ENCODE measurements at places on chromosomes 3 and 15.

DNA sequence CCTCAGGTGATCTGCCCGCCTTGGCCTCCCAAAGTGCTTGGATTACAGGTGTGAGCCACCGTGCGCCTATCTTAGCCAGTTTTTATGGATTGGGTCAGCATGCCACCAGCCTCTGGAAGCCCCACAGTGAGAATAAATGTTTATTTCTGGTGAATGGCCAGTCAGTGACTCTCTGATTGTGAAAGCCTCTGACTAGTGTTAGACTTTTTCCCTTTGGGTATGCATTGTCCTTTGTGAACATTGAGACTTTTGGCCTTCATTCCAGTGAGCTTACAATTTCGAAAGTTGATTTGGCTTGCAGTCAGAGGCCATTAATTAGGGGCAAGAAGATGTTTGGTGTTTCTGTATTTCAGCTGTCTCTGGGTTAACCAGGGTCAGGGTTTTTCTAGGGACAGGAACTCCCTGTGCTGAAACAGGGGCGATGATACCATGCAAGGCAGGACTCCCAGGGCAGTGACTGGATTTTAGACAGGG, 274.5 kb upstream of the C2CD4B start:
- no peak for DNase-seq

- DNase-seq = no peak
These were observed 21.9 kb downstream of the TNK2 start for GRCh38 chr3:195886181-195887141.

GRCh38 chr3:40511031-40511718, 5.3 kb downstream of the ZNF620 start:
- DNase-seq = no peak

DNA sequence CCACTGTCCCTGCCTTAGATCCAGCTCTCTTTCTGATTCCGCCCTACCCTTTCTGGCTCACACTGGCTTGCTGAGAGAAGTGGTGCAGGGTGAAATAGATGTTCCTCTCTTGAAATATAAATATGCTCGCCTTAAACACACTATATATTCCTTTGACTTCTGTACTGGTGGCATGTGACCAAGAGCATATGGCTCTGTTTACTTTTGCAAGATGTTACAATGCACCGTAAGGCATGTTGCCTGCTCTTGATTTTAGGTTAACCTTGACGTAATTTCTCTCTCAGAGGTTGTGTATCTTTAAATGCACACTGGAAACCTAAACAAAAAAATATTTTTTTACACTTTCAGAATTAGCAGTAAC, 749 bp downstream of the RSRC1 start:
- no peak for DNase-seq

- peak; percentile 29 for DNase-seq
These were observed 208.1 kb downstream of the MINAR1 start for GRCh38 chr15:79640206-79640605.

- no peak for DNase-seq
These were observed 124.3 kb downstream of the LRIG1 start for GRCh38 chr3:66376568-66376967.

DNA sequence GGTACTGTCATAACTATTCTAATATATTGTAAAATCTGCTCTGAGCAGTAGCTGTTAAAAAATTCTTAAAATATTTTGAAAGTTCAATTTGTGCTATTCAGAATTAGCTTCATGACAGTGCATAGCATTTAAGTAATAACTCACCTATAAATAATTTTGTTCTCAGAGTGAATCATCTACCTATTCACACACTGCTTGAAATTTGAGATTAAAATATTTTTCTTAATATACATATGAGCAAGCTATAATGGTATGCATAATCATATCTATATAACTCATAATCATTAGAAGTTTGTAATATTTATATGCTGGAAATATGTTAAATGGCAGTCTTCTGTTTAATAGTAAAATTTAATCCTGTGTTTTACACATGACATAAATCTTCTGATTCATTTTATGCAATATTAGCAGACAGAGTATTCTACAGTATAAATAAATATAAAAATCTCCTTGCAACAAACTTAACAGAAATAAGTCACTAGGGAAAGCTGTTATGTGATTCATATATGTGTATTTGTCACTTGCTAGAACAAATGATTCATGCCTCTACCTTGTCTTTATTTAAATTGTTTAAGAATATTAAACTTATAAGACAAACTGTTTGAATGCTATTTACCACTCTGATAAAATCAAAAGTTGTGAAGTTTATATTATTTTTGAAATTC, 710.8 kb downstream of the PLOD2 start:
- DNase-seq = no peak

GRCh38 chr3:12990781-12991480, 82.3 kb downstream of the IQSEC1 start:
- no peak for DNase-seq

DNA sequence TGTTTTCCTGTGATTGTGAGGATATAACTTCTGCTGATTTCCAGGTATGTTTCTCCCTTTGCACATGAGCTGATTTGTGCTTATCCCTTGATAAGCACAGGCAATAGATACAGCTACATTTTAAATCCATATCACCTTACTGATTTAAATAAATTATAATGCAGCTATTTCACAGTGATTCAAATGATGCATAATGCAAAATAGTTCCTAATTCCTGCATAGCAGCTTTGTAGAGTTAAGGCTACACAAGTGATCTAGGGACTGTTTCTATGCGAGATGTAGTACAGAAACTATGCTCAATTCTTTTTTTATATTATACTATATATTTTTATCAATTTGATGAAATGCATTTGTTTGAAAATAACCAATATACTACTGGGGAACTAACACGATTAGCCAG, 334.2 kb downstream of the LRTM1 start:
- DNase-seq = no peak

- DNase-seq = no peak
These were observed 16.5 kb downstream of the CCDC66 start for GRCh38 chr3:56573501-56573900.

GRCh38 chr3:112320691-112321090, 12.3 kb upstream of the CD200 start:
- no peak for DNase-seq

- DNase-seq = no peak
These were observed 8.0 kb downstream of the PIK3CA start for GRCh38 chr3:179156170-179156569.

DNA sequence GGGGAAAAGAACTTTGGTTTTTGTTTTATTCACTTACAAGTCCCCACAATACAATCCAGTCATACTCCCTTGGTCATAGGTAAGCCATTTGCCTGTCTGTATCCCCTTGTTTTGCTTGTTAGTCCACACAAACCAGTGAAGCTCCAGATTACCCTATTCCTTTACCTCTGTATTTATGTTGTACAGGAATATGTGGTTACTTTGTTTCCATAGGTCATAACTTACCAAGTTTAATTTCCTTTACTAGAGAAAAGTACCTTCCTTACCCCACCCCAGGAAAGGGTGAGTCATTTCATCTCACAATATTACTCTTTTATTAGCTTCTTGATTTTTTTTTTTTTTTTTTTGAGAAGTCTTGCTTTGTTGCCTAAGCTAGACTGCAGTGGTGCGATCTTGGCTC, 113.4 kb upstream of the LRRFIP2 start:
- no peak for DNase-seq

GRCh38 chr3:25775936-25776335, 7.3 kb downstream of the NGLY1 start:
- no peak for DNase-seq

- no peak for DNase-seq
These were observed 35.5 kb downstream of the EOMES start for GRCh38 chr3:27686642-27687041.

DNA sequence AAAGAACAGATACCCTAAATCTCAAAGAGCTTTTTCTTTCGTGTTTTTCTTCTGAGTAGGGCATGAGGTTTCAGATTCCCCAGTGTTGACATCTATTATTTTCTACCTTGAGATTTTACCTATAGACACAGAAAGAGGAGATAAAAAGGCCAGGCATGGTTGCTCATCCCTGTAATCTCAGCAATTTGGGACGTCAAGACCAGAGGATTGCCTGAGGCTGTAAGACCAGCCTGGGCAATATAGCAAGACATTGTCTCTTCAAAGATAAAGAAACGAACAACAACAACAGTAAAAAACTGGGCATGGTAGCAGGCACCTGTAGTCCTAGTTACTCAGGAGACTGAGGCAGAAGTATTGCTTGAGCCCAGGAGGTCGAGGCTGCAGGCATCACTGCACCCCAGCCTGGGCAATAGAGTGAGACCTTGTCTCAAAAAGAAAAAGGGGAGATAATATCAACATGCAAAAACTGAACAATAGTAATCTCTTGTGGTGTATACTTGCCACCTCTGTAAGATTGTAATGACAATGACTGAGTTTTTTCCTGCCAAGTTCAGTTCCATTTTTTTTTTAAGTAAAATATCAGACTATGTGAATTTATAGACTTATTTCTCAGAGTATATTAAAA, 71.3 kb downstream of the MBNL1 start:
- DNase-seq = no peak

DNA sequence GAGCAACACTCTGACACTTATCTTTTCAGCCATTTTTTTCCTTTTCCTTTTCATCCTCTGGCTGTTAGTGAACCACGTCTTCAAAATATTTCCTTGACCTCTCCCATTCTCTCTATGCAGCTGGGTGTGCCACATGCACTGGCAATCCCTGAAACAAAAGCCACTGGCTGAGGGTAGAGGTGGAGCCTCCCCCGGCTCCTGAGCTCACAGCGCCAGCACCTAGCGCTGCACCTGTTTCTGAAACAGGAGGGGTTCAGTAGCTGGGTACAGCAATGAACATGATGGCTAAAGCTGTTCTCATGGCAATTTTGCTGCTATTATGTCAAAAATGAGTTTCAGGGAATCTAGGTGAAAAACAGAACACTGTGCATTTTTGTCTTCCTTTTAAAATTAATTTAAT, 314.7 kb upstream of the ATP10A start:
- no peak for DNase-seq

DNA sequence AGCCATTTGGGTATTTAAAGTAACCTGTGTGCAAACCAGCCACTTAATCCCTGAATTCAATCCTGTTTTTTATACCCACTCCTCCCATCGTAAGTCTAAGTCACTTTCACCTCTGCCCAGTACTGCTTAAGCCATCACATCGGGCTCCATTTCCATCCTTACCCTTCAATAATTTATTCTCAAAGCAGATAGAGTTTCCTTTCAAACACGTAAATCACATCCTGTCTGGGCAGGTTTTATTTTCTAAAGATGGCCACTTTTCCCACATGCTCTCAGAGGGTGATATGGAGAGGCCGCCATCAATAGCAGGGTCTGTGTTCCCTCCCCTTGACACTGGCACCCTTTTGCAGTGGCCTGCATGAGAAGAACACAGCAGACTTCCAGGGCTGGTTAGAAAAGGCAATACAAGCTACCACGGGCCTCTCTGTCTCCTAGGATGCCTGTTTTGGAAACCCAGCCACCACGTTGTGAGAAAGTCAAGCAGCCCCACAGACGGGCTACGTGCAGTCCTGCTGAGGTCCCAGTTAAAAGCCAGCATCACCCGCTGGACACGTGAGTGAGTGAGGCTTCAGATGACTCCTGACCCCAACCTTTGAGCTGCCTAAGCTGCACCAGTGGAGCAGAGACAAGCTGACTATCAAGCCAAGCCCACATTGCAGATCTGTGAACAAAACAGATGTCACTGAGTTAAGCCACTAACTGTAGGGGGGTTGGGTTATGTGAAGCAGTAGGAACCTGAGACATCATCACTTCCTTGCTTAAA, 241.8 kb upstream of the SLCO3A1 start:
- DNase-seq = no peak

- peak; percentile 43 for DNase-seq
These were observed 35.2 kb downstream of the NCEH1 start for GRCh38 chr3:172675441-172676193.

GRCh38 chr3:31391150-31391549, 141.6 kb upstream of the STT3B start:
- DNase-seq = no peak

GRCh38 chr3:188037965-188038581, 115.9 kb upstream of the LPP start:
- DNase-seq = no peak

DNA sequence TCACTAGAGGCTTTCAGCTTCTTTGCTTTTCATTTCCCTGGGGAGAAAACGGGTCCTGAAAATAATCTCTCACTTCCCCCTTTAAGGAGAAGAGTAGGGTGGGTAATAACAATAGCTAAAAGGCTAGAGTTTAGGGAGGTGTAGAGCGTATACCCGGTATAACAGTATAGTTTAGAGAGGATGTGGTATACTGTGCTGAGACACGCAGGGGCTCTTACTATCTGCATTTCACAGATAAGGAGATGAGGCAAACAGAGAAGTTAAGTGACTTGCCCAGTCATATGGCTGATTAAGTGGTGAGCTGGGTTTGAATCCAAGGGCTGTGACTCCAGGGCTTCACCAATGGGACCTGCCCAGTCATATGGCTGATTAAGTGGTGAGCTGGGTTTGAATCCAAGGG, 15.0 kb upstream of the KCNMB3 start:
- no peak for DNase-seq

DNA sequence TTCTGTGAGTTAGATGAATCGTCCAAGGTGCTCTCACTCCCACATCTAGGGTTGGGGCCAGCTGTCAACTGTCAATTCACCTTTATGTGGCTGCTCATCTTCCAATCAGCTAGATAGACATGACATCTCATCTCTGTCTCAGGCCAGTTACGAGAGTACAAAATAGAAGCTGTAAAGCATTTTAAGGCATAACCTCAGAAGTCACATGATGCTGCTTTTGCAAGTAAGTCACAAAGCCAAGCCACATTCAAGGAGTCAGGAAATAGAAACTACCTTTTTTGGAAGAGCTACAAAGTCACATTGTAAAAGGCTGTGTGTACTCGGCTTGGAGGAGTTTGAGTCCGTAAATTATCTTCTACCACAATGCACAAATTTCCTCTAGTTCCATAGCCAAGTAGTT, 5.1 kb upstream of the CCR1 start:
- no peak for DNase-seq

- DNase-seq = no peak
These were observed 137.7 kb downstream of the NSMCE3 start for GRCh38 chr15:29131840-29132420.

GRCh38 chr3:66463054-66463631, 37.7 kb downstream of the LRIG1 start:
- DNase-seq = no peak

GRCh38 chr3:128066676-128067075, 14.4 kb downstream of the SEC61A1 start:
- no peak for DNase-seq

DNA sequence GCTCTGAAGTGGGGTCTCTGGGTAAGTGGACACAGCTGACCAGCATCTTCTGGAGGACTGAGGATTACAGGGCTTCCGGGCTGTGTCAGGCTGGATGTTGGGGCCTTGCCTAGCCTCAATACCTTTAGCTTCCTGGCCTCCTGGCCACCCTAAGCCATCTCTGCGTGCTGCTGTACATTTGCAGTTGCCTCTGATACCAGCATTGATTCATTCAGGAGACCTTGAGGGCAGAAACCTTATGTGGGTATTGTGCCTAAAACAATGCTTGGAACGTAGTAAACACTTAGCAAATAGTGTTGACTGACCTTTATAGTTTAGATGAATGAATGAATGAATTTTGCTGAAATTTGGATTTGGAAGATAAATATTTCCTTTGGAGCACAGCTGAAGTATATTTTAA, 97.0 kb downstream of the FLNB start:
- no peak for DNase-seq

- DNase-seq = no peak
These were observed 25.3 kb upstream of the STRIT1 start for GRCh38 chr3:155318740-155319139.

GRCh38 chr3:131705558-131706051, 202.8 kb upstream of the MRPL3 start:
- DNase-seq = no peak

All from NCI-H774 (cell line).